ENCODE measurements at places on chromosomes 2 and 18.

GRCh38 chr18:69838620-69839411 lies 108.9 kb downstream of the CD226 start:
- DNase-seq: no peak

DNA sequence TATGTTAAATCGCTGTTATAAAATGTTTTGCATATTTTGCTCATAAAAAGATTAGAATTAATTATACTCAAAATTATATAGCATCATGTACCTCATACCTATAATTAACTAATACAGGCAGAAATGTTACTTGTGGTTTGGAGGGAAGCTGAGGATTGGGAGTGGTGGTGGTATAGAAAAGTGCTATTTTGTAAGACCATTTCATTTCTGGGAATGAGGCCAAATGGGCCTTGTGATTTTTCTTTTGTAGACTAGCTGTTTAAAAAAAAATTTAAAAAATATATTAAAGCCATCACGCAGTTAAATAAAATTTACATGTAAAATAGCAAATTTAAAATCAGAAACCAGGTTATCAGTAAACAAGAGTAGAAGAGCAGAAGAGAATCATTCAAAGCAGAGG lies 560.8 kb upstream of the FAM98A start:
- DNase-seq: no peak

DNA sequence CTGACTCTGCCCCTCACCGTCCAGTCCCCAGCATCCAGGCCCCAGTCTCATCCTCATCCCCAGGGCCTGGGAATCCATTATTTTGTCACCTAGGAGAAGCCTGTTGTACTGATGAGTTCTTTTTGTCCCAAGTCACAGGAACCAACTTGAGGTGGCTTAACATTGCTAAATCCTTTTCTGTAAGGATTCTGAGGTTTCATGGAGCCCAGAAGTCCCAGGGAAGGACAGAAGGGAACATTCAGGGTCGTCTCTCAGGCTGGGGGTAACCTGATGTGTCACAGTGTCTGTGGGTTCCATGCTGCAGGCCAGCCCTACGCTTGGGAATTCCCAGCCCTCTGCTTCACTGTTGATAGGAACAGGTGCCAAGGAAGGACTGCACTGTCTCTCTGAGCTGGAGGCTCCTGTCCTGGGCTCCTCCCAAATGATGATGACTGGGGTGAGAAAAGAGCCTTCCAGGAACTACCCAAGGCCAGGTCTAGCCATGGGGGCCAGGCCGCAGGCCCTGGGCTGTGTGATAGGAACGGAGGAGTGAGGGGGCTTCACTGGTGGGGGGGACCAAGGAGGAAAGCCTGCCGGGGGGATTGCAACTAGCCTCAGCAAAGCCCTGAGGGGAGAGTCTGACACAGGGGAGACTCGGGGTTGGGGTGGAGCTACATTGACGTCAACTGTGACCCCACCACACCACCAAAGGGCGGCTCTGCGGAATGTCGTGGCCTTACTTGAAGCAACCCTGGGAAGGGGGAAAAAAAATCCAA lies 145.7 kb downstream of the SMAD7 start:
- no peak for DNase-seq

DNA sequence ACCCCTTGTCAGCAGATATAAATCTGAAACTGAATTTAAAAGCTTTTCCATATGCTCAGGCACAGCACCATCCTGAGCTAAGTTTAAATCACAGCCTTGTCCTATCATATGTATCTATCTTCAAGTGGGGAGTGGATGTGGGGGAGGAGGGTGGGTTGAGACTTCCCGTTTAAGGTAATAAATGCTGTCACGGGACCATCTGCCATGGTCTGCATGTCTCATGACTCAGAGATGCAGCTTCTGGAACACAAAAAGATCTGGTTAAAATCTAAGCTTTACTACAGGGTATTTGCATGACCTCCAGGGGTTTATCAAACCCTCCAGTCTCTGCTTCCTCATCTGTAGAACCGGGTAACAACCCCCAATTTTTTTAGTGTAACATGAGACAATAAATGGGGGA lies 377.7 kb upstream of the ST6GAL2 start:
- DNase-seq: no peak

DNA sequence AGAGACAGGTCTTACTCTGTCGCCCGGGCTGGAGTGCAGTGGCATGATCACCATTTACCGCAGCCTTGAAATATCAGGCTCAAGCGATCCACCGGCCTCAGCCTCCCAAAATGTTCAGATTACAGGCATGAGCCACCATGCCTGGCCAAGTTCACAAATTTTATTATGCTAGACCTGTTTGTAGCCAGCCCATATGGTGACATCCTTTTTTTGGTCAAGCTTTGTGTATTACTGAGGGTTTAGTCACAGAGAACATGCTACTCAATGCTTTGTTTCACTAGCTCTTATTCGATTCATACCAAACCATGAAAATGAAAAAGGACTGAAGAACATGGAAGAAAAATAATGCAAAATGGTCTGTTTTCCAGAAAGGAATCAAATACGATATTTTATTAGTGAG lies 41.4 kb downstream of the DGKD start:
- DNase-seq: no peak

GRCh38 chr2:180980106-180980942 lies at the start of gene UBE2E3:
Gene UBE2E3, plus strand, starts transcription at chr2:180980605. Its CDS starts 1,438 bp downstream, at chr2:180982043.
- peak; percentile 24 for DNase-seq

All from esophagus squamous epithelium (tissue), 5 donors.